ENCODE measurements at places on chromosomes 5 and 9.
A peak's percentile ranks its signal among the peaks of the same experiment; 100 is the strongest.

DNA sequence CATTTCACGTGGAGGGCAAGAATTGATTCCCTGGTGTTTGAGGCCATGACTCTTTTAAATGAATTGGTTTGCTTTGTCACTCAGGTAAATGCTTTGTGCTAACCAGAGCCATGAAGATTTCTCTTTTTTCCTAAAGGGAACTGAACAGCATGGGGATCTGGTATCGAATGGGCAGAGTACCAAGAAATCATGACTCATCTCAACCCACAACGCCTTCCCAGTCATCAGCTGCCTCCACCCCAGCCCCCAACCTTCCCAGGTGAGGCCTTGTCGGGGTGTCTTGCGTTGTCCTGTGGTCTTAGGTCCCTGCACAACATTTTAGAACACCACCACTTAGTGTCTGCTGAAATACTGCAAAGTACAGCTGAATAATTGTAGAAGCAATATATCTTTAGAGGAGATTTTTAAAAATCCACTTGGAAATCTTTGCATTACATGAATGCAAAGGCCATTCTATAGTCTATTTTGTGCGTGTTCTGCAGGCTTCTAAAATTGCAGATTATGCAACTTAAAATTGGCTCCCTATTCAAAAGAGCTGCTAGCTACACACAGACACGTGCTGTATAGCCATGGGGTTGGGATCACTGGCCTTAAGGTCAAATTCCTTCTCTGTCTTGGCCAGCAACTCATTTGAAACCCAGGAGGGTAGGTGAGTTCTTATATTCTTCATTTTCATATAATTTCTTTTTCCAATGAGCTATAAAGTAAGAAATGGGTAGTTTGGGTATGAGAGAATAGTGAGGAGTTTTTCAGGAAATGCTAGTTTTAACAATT is 69.0 kb downstream of the MVB12B start:
- DNase-seq: no peak

DNA sequence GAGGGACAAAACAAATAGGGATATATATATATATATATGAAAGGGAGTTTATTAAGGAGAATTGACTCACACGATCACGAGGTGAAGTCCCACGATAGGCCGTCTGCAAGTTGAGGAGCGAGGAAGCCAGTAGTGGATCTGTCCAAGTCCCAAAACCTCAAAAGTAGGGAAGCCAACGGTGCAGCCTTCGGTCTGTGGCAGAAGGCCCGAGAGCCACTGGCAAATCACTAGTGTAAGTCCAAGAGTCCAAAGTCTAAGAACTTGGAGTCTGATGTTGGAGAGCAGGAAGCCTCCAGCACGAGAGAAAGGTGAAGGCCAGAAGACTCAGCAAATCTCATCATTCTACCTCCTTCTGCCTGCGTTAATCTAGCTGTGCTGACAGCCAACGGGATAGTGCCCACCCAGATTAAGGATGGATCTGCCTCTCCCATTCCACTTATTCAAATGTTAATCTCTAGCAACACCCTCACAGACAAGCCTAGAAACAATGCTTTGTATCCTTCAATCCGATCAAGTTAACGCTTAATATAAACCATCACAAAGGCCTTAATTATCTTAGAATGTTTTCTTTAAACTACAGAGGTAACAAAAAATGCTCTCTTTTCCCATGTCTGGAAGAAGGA is 23.8 kb upstream of the DAB2 start:
- DNase-seq: no peak

- no peak for DNase-seq
These were observed 360.2 kb downstream of the DEPDC1B start for GRCh38 chr5:60339691-60340201.

- DNase-seq: peak; percentile 38
These were observed 1.0 kb upstream of the NIM1K start for GRCh38 chr5:43190755-43191603.

DNA sequence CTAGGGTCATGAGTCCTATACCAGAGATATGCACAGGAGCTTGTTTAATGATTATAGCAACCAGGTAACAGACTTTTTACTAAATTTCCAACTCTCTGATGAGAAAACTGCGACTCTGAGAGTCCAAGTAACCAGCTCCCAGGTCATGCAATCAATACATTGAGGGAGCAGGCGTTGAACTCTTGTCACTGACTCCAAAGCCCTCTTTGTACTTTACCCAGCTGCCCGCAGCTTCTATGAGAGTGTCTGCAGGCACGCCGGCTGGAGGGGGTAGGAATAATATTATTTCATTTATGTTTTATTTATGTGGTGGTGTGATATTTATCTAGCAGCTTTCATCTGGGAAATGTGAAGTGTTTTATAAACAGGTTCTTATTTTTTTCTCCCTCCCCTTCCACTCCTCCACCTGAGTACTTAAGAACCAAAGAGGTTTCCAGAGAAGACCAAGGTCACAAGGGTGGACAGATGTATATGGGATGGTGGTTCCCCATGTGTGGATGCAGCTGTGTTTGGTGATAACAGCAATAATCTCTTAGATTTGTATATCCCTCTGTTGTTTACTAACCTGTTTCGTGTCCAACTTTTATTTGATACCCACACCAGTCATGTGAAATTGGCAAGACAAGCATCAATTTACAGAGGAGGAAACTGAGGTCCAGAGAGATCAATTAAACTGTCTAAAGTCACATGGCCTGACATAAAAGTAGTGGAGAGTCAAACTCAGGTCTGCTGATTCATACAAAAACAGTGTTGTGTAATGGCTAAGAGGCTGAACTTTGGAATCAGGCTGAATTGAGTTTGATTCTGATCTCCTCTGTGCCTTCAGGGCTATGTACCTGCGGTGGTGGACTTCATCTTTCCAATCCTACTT is 140.2 kb upstream of the TRIM32 start:
- no peak for DNase-seq

GRCh38 chr5:96530901-96531300 is 97.9 kb upstream of the PCSK1 start:
- no peak for DNase-seq

DNA sequence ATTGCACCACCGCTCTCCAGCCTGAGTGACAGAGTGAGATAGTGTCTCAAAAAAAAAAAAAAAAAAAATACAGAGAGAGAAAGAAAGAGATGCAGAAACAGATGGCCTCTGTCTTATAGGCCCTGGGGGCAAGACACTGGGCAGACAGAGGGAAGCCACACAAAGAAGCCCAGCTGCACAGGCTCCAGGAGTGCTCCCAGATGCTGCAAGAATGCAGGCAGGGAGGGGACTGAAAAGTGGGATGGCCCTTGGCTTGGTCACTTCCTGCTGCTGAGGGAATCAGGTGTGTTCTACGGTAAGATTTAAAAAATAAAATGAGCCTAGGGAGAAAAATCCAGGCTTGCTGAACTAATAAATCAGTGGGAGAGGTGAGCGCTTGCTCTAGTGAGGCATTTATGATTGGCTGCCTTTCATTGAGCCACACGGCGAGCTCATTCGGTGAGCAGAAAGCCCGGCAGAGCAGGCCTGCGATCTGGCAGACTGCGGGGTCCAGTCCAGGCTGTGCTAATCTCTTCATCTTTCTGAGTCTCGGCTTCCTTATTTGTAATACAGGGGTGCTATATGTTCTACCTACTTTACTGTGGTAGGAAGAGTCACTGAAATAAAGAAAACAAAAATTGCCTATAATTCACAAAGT is 80.6 kb downstream of the RAD23B start:
- no peak for DNase-seq

- DNase-seq: peak; percentile 42
These were observed 18.5 kb upstream of the GNE start for GRCh38 chr9:36276781-36277181.

DNA sequence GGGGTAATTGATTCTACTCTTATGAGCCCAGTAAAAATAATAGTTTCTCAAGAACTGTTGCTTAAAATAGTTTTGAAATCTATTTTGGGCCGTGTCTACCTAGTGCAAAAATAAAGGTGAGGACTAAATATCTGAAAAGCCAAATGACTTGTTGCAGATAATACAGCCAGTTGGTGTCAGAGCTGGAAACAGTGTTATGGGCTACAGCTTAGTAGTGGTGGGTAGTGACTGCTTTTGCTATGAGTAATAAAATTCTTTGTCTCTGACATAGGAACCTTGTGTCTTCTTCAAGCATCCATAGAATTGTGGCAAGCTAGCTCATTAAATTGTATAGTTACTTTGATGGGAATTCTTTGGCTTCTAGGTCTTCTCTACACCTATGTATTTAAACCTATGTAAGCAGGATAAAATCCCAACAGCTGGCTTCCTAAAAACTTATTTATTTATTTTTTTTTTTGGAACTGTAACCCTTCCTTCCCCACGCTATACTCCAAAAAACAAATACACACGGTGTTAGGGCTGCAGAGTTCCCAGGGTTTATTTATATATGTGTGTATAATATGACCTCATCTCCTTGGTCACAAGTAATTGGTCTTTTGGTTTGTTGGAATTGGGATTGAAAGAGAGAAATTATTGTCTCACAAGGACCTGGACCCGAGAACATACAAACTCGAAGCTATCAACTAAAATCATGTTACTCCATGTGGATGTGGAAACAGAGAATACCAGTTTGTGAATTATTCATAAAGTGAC is 138.0 kb downstream of the NUDT12 start:
- no peak for DNase-seq

DNA sequence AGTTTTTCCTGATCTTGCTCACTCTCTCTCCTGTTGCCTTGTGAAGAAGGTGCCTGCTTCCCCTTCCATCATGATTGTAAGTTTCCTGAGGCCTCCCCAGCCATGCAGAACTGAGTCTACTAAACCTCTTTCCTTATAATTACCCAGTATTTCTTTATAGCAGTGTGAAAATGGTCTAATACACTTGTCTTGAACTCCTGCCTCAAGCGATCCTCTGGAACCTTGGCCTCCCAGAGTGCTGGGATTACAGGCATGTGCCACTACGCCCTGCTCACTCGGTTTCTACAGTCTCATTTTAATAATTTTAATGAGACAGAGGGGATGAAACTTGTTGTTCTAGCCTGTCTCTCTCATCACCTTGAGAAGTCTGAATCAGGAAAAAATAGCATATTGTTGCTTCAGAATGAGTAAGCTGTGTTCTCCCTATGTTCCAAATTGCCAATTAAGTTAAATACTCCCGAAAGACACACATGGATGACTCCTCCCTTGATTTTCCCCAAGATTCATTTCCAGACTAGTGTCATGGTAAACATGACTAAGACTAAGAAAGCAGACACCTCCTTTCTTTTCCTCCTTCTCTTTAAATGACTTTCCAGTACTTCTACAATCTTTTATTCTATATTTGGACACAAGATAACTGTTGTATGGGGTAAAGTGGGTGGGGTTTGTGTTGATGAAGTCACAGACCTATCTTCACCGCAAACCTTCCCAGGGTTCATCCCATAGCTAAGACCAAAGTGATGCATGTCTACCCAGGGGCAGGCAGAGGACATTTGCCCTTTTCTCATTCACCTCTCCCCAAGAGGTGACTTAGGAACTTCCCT is 7.8 kb upstream of the DNAJC18 start:
- DNase-seq: no peak

DNA sequence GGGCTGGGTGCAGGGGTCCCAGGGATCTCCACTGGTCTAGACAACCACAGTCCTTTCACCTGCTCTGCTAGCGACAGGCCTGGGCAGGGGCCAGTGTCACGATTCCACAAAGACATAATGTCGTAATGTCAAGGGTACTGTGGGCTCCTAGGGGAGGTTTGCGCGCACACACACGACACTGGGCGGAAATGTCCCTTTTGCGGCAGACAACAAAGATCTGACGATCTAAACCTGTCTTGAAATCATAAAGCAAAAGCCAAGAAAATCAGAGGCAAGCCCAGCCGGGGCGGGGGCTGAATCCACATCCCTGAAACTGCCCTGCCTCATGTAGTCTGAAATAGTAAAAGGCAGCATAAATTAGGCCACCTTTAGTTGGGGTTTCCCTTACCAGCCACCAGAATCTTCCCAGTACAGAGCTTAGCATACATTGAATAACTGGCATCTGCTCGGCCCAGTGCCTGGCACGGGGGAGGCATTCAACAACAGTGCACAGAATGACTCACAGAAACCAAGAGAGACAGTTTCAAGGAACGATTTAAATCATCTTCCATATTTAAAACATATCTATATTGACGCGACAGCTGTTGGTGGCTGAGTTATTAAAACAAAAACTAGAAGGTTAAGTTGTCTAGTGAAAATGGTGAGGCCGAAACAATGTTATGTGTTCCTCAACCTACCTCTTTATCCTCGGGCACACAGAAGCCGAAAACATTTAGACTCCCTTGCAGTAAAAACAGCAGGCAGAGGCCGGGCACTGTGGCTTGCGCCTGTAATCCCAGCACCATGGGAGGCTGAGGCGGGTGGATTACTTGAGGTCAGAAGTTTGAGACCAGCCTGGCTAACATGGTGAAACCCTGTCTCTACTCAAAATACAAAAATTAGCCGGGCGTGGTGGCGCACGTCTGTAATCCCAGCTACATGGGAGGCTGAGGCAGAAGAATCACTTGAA is 151.0 kb downstream of the MYO10 start:
- no peak for DNase-seq

DNA sequence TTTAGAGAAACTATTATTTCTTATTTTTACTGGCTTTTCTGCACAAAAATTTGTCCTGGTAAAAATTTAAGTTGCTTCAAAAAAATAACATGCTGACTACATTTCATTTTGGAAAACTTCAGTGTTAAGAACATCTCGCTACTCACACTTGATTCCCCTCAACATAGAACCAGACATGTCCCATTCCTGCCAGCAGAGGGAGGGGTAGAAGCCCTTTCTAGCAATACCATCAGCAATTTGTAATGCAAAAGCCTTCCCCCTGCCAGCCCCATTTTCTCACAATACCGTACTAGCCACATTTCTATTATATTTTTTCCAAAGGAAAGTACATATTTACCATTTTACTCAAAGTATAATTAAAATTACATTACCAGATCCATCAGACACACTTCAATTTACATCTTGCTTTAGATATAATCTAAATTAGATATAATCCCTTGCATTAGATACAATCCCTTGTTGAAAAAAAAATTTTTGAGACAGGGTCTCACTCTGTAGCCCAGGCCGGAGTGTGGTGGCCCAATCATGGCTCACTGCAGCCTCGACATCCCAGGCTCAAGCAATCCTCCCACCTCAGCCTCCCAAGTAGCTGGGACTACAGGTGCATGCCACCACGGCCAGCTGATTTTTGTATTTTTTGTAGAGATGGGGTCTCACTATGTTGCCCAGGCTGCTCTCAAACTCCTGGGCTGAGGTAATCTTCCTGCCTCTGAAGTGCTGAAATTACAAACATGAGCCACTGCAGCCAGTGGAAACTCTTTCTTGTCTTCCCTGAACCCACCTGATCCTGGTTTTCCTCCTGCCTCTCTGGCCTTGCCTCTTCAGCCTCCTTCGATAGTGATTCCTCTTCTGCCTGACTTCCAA is 39.6 kb upstream of the IDNK start:
- peak; percentile 77 for DNase-seq

DNA sequence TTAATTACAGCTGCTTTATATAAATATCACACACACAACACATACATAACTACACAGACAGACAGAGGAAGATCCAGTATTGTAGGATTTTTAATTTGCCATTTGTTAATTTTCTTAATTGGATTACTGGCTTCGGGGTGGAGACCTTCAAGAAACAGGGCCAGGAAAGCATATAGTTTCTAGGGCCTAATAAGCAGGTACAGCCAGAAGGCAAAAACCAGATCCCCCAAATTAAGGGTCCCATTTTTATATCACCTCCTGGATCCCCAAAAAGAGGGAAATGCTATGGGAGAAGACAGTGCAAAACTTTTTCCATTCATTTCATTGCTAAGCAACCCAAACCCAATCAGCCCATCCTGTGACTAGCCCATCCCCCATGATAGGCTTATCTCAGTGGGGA is 373.3 kb upstream of the FAM174A start:
- DNase-seq: no peak

Data from iPS-NIHi11 (cell line).